ENCODE measurements at places on chromosomes 5 and 9. TPM values are rescaled to one million over a fixed set of nuclear protein-coding genes. Genes with fewer than 3 reads are reported as not detected.

The IL4 gene
- not detected for total RNA-seq

The MSX2 gene
- total RNA-seq, result 0.54 TPM

The UNC5A gene
- 0.67 TPM for total RNA-seq

The IRX2 gene
- total RNA-seq, result 7.6 TPM

The GMCL2 gene
- total RNA-seq, result not detected

The PELO gene
- 37.0 TPM for total RNA-seq

The SMIM33 gene
- total RNA-seq, result not detected

The TSSK1B gene
- total RNA-seq, result not detected

The MELK gene
- 0.44 TPM for total RNA-seq

The IFNA21 gene
- not detected for total RNA-seq

The ZNF608 gene
- 60.2 TPM for total RNA-seq

The TNFSF8 gene
- total RNA-seq, result 1.3 TPM

The PHYHD1 gene
- total RNA-seq, result 31.5 TPM

The HAVCR2 gene
- total RNA-seq, result 3.4 TPM

The ALDH1A1 gene
- total RNA-seq, result 323 TPM

The BARHL1 gene
- total RNA-seq, result not detected

The POLE3 gene
- 32.1 TPM for total RNA-seq

The NSUN2 gene
- total RNA-seq, result 36.1 TPM

The TUSC1 gene
- 41.1 TPM for total RNA-seq

Data from thyroid gland (tissue), 4 donors.